ENCODE measurements at places on chromosomes 5 and 9. TPM values are rescaled to one million over a fixed set of nuclear protein-coding genes. Genes with fewer than 3 reads are reported as not detected.

Gene TEK
- not detected for total RNA-seq

Gene PRKAA1
- 39.2 TPM for total RNA-seq

Gene FGF10
- total RNA-seq, result not detected

Gene KLHL3
- 9.5 TPM for total RNA-seq

Gene PCA3
- not detected for total RNA-seq

GRCh38 chr5:177036443-177036842, 13.9 kb downstream of the ZNF346 start:
- ATAC-seq, result no peak

DNA sequence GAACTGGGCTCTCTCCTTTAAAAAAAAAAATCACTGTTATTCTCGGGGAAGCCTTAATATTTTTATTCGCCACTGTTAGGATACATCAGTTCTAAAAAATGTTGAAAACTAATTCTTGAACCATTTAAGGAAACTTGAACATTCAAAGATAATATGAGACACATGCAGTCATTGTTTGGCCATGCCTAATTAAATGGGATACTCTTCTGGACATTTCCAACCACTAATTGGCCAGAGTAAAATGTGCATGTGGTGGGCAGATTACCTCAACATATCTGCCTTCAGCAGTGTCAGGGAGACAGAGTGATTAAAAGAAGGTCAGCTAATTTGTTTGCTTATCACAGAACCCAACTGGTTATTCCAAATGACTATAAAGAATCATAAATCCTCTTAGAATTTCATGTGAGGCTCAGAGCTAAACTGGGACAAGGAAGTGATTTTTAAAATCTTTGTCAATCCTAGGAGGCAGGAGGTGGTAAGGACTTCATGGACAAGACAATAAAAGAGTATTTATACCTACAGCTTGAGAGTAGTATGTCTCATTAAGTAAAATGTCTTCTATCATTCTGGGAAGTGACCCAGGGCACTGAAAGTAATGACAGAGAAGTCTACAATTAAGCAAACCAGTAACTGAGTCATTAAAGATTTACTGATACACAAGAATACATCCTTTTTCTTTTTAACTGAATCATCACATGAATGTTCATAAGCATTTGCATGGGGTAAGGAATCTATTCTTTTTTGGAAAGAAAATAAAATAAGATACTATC, 242.9 kb upstream of the TRPM3 start:
- no peak for ATAC-seq

- peak; percentile 82 for ATAC-seq
Measured at GRCh38 chr9:78133751-78134150, 102.1 kb upstream of the CEP78 start.

DNA sequence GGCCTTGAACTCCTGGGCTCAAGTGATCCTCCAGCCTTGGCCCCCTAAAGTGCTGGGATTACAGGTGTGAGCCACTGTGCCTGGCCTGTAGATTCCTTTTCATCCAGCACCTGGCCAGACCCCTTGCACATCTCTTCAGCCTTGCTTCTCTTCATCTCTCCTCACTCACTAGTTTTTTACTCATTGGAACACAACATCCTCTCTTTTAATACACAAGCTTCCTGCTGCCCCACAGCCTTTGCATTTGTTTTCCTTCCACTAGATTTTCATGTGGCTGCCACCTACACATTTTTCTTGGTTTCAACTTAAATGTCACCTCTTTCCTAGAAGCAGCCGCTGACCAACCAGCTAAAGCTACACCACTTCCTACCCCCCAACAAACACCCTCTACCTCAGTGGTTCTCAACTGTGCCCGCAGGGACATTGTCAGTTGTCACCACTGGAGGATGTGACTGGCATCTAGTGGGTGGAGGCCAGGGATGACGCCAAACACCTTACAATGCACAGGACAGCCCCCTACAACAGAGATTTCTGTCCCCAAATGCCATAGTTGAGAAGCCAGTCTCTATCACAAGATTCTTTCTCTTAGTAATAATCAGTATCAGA, 33.7 kb downstream of the HAVCR1 start:
- peak; percentile 97 for ATAC-seq

GRCh38 chr9:96460882-96461281, 10.9 kb downstream of the HABP4 start:
- ATAC-seq, result no peak

DNA sequence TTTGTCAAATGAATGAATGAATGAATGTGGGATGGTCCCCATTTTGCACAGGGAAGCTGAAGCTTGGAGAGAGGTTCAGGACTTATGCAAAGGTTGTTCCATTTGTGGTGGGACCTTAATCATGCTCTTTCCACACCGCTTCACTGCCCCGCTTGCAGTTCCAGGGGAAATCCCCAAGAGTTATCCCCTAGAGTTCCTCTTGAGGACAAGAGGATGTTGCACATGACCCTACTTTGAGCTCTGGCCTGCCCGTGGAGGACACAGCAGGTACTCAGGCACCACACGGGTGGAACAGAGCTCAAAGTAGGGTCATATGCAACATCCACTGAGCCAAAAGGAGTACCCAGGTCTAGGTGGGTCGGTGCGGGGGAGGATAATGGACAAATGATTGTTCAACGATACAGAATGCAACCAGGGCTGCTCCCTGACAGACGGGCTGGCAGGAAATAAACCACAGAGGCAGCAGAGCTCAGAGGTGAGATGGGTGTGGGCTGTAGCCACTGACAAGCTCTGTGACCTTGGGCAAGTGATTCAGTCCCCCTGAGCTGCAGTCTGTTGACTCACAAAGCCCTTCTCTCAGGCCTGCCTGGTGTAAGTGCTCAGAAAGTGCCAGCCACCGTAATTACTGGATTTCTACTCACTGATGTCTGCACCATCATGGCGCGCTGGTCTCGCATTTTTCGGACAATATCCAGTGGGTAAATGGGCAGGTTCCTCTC, 60.3 kb upstream of the EPB41L4B start:
- ATAC-seq, result peak; percentile 37

DNA sequence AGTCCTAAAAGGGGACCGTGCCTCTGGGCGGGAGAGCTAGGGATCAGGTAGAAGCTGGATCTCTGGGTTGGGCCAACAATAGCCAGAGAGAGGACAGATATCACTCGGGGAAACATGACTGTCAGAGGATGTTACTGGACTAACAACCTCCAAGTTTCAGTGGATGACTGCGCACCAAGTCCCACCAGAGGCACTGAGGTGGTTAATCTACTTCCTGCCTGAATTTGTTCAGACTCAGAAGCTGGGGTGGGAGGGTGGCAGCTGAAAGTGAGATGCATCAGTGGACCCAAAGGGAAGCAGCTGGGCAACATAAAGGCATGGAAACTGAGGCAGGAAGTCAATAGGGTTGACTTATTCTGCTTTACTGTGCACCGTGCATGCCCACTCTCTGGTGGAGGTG, 130.1 kb upstream of the SLC44A1 start:
- ATAC-seq, result peak; percentile 79

- no peak for ATAC-seq
Measured at GRCh38 chr5:135343413-135343812, 55.6 kb downstream of the MACROH2A1 start.

DNA sequence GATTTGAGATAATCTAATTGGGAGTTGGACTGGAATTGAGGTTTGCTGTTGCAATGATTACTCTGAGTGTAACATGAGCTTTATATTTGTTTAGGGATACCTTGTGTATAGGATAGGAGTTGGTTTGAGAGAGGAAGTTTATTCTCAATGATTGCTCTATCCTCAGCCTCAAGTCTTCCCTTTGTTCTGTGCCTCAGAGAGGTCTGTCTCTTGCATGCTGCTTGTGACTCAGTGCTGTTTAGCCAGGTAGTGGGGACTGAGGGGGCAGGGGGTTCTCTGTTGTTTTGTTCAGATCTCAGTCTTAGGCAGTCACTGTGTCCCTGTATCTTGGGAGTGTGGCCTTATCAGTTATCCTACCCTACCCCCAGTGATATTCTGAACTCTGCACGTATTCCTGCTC, 192.1 kb downstream of the SPATA31D1 start:
- ATAC-seq, result no peak

- peak; percentile 70 for ATAC-seq
Measured at GRCh38 chr9:131627648-131628458, 82.5 kb downstream of the PRRT1B start.

GRCh38 chr5:33662722-33663427, 222.1 kb downstream of the TARS1 start:
- no peak for ATAC-seq

DNA sequence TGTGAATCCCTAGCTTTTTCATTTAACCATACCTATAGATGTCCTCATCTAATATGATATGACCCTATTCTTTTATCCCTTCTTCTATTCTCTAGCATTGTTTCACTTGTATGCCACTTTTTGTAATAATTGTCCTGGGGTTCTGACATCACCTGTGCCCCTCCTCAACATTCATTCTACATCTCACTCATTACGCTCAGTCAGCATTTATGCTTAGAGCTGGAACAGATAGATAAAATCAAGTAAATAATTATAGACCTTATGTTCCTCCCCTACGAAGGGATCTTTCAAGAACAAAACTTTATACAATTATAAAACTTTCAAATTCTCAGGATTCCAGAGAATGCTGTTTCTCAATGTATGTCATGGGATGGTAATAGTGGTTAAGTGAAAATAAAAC, 18.0 kb downstream of the GABRA6 start:
- no peak for ATAC-seq

DNA sequence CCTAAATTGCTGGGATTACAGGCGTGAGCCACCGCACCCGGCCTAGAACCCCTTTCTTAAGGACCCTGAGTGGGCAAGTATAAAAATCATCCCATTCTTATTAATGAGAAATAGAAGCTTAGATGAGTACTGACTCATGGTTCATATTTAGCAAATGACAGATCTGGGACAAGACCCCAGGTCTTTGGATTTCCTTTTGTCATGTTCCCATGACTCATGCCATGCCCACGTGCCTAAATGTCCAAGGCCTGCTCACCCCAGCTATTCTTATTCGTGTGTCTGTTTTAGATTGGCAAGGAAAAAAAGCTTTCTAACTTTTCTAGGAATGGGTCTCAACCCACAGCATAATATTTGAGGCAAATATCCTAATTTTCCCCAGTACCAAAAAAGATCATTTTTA, 57.7 kb upstream of the RPS23 start:
- ATAC-seq, result no peak

DNA sequence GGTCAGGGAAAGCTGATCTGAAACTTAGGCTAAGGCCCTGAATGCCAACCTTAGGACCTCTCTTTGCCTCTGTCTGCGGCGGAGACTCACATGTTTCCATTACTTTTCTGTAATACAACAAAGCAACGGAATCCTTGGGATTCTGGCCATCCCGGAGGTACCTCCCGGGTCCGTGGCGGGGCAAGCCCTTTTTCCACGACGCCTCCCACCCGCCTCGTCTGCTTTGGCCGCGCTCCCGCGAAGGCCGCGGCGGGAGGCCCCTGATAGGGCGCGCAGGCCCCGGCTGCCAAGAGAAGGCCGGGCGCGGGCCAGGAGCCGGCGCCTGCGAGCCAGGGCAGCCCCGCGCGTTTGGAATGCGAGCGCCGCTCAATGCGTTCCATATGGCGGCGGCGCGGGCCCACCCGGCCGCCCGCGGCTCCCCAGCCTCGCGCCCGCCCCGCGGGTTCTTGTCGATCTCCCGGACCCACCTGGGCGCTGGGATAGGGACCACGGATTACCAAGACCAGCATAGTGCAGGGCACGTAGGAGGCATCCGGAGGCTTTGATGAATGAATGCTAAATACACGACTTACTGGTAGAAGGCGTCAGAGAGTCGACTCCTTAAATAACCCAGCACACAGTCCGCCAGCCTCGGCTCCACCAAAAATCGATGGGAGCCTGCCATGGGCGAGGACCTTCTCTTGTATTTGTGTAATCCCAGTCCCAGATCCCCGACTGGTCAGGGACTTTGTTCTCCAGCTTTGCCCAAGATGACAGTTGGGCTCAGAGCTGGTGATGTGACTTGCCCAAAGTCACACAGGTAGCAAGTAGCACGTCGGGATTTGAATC, 17.5 kb upstream of the PHF19 start:
- no peak for ATAC-seq

DNA sequence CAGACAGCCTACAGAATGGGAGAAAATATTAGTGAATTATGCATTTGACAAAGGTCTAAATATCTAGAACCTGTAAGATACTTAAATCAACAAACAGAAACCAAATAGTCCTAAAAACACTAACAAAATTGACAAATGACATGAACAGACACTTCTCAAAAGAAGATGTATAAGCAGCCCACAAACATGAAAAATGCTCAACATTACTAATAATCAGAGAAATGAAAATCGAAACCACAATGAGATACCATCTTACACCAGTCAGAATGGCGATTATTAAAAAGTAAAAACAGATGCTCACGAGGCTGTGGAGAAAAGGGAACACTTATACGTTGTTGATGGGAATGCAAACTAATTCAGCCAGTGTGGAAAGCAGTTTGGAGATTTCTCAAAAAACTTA, 1186.8 kb downstream of the DTWD2 start:
- ATAC-seq, result no peak
